ENCODE measurements at places on chromosomes 2 and 18.
A peak's percentile ranks its signal among the peaks of the same experiment; 100 is the strongest.

- DNase-seq = no peak
Measured at GRCh38 chr2:153808679-153809078, 63.0 kb upstream of the GALNT13 start.

DNA sequence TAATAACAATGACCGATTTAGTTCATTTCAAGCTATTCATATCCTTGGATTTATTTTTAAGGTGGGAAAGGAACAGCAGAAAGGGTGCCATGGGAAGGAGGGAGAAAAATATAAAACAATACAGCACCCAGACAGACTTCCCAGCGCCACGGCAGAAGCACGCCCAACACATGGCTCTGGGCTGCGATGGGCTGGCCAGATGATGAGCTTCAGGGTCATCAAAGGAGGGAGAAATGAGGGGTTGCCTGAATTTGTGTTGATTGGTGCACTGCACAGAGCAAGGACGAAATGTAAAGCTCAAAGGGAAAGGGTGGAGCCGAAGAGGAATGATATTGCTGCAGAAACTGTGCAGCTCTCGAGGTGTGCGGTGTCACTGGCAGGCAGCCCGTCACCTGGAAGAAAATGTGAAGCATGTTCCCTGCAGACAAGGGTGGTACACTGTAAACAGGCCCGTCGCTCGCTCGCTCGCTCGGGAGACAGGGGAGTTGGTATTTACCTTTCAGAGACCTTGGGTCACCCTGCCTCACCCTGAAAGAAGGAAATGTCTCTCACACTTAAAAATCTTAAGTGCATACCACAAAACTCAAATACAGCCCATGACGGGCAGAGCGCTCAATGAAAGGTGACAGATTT, 195.5 kb upstream of the CTAGE1 start:
- no peak for DNase-seq

- no peak for DNase-seq
Measured at GRCh38 chr2:242022550-242023290, 153.2 kb downstream of the RTP5 start.

GRCh38 chr2:211730215-211730614, 808.4 kb downstream of the ERBB4 start:
- DNase-seq = no peak

DNA sequence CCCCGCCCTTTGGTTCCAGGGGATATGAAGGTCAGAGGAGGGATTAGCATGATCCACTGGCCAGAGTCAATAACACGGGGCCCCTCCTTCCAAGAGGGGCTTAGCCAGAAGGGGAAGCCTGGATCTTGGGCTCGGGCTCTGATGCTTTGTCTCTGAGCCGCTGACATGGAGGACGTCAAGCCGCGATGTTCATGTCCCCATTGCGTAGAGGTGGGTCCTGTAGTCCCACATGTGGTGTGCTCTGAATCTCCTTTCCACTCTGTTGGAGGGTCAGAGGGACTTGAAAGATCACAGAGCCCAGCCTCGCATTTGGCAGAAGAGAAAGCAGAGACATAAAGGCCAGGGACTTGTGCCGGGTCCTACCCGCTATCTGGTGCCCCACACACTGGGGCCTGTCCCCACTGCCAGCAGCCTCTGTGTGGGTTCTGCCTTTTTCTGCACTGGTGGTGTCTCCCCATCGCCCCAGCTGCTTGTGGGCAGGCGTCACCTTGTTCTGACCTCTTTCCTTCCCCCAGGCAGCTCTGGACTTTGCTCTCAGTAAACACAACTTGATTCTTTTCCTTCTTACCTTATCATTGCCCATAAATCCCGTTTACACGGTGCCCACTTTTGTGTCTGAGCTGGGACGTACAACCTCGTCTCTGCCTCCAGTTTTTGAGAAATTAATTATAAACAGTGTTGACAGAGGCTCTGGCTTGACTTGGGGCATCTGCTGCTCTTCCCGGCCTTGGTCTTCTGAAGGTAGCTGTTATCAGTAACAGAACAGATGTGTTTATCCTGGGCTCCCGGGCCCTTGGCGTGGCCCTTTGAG, 48.8 kb downstream of the SH3BP4 start:
- no peak for DNase-seq

DNA sequence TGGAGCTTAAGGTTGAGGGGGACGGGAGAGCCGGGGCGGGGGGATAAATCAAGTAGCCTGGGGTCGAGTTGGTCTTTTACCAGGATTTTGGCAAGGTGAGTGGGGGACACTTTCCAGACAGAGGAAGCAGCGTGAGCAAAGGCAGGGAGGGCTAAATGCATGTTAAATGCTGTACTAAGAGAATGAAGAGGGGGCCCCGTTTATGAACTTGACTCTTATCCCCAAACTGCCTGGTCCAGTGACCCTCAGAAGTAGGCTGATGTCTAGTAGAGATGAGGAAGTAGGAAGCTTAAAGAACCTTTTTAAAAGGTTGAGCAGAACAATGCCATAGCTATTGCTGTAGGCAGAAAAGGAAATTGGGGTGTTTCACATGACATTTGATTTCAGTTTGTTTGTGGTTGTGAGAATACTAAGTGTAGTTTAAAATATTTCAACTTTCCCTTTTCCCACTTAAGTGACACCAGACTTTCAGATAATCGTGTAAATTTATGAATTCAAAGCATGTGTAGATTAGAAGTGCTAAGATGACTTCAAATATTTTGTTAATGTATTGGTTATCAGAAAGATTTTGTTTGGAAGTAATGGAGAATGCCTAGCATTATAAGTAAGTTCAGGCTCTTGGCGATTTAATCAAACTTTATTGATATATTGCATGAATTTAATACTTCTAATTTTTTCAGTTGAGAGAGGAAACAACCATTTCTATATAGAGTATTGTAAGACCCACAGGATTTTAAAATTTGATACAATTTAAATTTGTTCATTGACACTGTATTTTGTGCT, 1.8 kb downstream of the REL start:
- no peak for DNase-seq

GRCh38 chr2:457262-457661, 169.4 kb upstream of the ALKAL2 start:
- no peak for DNase-seq

DNA sequence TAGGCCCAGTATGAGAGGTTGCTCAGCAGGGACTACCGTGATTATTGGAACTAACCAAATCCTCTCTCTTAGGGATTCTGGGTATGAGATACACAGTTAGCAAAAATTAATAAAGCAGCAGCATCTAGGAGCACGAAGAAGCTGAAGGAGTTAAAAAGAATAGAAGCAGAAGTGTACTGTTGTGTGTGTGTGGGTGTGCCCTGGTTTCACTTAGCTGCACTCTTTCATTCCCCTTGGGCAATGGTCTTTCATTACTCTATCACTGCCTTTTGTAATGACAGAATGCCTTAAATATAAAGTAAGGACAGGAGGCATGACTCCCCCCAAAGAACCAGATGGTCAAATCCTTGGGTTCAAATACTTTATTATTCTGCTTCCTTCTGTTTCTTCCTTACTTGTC, 115.9 kb upstream of the CD302 start:
- DNase-seq = no peak

DNA sequence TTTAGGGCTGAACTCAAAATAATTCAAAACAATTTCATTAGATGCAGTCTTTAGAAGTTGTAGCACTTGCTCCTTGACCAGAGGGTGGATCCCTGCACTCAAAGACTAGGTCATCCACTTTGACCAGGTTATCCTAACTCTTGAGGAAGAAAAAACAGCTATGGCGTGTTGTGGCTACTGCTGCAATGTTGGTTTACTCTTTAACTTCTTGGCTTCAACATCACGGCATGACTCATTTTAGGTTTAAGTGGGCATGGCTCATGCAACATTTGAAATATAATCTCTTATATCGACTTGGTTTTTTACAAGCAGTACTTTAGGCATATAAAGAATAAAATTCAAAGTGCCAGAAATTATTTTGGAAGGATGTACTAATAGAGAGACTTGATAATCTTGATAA, 35.4 kb downstream of the ANKRD29 start:
- DNase-seq = no peak

DNA sequence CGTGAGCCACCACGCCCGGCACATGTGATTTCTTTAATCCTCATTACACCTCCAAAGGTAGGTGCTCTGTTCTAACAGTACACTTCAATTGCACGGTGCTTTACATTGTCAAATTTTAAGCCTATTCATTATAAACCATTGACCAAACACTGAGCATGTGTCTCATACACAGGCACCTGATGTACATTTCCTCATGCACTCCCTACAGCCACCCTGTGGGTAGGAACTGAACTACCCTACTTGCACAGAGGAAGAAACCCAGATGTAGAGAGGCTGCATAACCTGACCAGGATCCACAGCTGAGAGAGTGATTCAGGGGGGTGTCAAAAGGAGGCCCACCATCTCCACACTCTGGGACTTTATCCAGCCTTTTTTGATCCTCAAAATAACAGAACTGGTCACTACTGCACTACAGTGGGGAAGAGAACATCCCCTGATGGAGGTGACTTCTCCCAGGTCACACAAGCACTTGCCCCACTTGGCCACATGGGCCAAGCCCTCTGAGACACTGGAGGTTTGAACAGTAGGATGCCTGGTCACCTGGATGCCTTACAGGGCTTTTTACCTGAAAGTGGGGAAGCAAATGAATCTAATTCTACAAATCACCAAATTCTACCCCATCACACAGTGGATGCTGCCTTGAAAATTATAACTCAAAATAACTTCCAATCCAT, 6.9 kb upstream of the DPYSL5 start:
- DNase-seq = no peak

DNA sequence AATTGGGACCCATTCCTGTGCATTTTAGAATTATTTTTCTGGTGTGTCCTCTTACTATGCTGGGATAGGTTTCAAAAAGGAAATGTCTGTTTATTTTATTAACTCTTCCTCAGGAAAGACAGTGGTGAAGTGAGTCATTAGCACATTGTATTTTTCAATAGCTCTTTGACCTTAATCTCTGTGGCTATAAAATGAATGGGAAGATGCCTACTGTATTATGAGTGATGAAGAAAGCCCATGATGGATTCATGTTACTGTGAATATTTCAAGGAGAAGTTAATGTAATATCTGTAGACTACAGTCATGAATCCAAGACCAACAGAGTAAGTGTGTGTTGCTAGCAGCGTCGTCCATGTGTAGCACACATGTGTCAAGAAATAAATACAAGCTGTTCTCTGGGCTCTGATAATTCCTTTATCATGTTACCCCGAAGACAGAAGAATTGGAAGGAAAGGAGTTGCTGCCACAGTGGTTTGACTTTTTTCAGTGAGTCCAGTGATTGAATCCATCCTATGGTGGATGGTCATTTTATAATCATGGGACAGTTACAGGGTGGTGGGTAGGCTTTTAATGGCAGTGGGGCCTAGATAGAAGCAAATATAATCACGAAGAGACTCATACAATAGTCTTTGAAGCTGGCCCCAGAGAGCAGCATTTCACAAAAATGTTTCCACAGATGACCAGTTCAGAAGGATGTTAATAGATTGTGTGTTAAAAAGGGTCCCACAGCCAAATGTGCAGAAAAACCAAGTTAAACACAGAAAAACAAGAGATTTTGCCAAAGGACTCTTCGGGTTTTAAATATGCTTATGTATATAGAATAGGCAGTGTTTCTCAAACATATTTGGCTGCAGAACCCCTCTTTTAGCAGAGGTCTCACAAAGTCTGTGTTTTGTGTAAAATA, 239.7 kb upstream of the RASGRP3 start:
- peak; percentile 79 for DNase-seq

DNA sequence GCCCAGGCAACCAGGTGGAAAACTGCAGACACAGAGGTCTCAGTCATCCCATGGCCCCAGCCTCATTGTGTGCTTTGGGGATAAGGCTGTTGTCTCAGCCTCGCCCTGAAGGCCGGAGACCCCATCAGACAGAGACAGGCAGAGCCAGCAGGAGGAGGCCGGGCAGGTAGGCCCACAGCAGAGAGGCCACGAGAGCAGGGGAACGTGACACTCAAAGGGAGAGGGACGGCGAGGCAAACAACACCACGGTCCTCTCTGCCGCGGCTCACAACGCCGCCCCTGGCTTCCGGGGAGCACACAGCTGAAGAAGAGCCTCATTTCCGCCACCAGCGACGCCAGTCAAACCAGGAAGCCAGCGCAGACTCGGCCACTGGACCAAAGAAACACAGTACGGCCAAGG, 103.3 kb downstream of the ZNF516 start:
- DNase-seq = no peak

Measured in fibroblast of skin of left quadriceps (primary cell).